Spinal cord (tissue), 10 donors: ENCODE measurements at places on chromosomes 2 and 18. TPM values are rescaled to one million over a fixed set of nuclear protein-coding genes. Genes with fewer than 3 reads are reported as not detected.

Gene POLR1A
- 16.5 TPM for total RNA-seq

Gene DPP4
- 9.2 TPM for total RNA-seq

Gene PTPRM
- 121 TPM for total RNA-seq

Gene CRIM1
- 63.5 TPM for total RNA-seq

Gene VRK2
- 19.6 TPM for total RNA-seq

Gene CDH19
- total RNA-seq = 10.9 TPM

Gene ALK
- total RNA-seq = 4.2 TPM

Gene ZSWIM2
- 0.20 TPM for total RNA-seq

Gene ANKRD62
- 0.06 TPM for total RNA-seq

Gene NEUROD1
- 0.50 TPM for total RNA-seq

Gene ZNF892
- total RNA-seq = 16.2 TPM

Gene AGBL5
- total RNA-seq = 32.0 TPM
